ENCODE measurements at places on chromosomes 3 and 15. TPM values are rescaled to one million over a fixed set of nuclear protein-coding genes. Genes with fewer than 3 reads are reported as not detected.

DNA sequence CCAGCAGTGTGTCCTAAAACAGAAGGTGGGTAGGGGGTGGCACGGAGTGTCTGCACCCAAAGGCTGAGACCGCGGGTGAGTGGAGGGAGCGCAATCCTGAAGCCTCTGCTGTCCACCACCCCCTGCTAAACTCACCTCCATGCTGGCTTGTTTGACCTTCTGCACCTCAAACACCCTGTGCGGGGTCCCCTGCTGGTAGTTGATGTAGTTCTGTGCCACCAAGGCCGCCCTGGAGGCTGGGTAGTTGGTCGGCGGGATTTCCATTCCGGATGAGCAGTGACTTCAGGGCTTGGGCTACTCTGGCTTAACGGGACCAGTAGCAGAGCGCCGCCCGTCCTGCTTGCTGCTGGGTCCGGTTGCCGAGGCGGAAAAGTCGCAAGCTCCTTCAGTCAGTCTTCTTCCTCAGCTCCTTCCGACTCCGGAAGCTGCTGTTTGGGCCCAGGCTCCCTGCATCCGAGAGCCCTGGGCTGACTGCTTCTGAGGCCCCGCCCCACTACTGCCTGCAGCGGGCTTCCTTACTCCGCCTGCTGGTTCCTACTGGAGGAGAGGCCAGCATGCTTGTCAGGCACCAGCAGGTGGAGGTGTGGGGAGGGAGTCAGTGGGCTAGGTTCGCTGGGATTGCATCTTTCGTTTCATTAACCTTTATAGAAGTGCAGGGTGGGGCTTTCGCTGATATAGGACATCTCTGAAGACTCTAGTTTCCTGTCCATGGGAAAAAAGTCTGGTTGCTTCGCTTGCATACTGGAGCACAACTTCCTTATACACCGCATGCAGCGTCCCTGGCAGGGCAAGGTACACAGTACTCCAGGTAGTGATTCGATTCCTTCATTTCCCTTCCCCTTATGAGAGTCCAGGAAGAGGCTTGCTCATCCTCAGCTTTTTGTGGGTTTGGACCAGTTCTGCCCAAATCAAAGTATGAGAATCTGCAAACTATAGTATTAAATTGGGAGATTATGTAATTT, at the start of gene LXN:
Gene LXN, minus strand, starts transcription at position 434 of the 962 bp plus-strand sequence. Its CDS starts 170 bp downstream, at position 264.
- peak; percentile 59 for DNase-seq

Gene PPIB
- 655 TPM for polyA plus RNA-seq

DNA sequence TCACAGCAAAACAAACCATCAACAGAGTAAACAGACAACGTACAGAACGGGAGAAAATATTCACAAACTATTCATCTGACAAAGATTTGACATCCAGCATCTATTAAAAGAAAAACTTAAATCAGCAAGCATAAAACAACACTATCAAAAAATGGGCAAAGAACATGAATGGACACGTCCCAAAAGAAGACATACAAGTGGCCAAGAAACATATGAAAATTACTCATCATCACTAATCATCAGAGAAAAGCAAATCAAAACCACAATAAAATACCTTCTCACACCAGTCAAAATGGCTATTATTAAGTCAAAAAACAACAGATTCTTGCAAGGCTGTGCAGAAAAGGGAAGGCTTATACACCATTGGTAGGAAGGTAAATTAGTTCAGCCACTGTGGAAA, 13.7 kb upstream of the SERPINI2 start:
- DNase-seq, result no peak

Gene RARB
- 44.0 TPM for polyA plus RNA-seq

DNA sequence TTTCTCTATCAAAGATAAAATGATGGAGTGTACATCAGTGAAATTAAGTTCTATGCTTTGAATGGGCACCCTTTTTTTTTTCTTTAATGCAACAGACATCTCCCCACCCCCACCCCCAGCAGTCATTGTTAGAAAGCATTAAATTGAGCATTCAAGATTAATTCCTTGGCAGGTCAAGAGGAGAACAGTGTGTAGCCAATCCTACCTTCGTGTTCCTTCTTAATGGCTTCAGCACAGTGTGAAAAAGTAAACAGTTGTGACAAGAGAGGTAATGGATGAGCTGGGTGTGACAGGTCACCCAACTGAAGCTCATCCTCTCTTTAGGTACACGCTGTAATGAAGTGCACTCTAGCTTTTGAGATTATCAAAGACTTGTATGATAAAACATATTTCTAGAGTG, 198.5 kb upstream of the RARB start:
- DNase-seq, result peak; percentile 17

DNA sequence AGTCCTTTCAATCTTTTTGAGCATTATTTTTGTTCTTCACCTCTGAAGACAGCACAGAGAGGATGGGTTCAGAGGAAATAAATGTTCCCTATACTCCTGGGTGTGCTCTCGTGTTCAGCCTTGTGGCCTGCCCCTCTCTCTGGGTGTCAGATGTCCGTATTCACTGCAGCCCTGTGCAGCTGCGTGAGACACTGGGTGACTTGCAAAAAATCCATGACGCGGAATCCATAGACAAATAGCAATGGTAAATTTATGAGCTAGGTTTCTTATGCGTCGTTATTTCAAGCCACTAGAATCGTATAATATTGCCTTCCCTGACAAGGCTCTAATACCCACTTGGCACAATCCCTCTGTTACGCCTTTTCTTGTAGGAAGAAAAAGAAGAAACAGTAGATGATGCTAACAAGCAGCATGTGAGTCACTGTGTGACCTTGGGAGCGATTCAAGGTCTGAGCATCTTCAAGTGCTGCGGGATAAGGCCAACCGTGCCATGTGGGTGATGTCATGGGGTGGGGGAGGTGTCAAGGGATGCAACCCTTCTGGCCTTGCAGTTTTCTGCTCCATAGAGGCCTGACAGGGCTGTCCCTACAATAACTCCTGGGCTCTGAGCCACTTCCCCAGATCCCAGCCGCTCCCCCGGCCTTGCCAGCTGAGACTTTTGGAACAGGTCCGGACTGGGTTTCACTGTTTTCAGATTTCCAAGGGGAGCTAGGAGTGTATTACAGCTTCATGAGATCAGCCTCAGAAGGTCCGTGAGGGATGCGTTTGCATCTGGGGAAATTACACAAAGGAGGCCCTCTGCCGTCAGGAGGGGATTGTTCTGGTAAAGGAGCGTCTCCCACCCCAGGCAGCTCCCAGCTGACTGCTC, 47.6 kb upstream of the POMGNT2 start:
- DNase-seq, result no peak

Gene CRYGS
- polyA plus RNA-seq, result 3.9 TPM

Gene TMEM212
- not detected for polyA plus RNA-seq

DNA sequence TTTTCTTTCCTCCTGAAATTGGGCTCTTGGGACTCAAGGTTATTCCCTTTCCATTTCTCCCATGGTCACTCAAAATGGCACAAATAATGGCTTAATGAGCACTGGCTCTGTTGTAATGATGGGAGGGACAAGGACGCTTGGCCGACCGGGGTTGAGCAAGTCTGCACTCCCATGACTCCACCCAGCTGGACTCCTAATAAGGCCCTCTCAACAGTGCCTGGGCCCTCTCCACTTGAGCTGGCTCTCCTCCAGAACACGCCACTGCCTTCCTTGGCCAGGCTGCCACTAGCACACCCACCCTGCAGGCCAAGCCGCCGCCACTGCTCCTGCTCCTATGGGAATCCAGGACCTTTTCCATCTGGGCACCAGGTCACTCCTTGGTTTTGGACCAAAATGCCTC, 42.3 kb downstream of the ADCY5 start:
- DNase-seq, result no peak

Gene COMMD2
- 58.7 TPM for polyA plus RNA-seq

Gene GABRB3
- polyA plus RNA-seq, result 6.5 TPM

Gene ACOX2
- 45.1 TPM for polyA plus RNA-seq

DNA sequence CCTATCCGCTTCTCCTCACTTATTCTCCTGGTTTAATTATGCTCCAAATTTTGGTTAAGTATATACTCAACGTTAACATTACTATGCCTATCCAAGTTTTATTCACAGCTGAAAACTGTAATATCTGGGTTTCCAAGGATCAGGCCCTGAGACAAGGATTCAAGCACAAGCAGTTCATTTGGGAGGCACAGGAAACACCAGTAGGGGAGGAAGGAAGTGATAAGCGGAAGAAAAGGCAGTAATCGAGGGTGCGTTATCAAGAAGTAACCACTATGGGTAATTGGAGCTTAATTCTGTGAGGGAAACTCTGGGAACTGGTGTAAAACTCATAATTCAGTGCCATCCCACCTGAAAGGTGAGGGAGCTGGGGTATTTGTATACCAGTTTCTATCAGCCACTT, 120.3 kb downstream of the KCNAB1 start:
- DNase-seq, result no peak

- no peak for DNase-seq
These were observed 32.4 kb downstream of the TOMM70 start for GRCh38 chr3:100368441-100368840.

Gene SCAMP2
- polyA plus RNA-seq, result 75.2 TPM

GRCh38 chr3:34924961-34925360, 714.4 kb upstream of the ARPP21 start:
- DNase-seq, result no peak

DNA sequence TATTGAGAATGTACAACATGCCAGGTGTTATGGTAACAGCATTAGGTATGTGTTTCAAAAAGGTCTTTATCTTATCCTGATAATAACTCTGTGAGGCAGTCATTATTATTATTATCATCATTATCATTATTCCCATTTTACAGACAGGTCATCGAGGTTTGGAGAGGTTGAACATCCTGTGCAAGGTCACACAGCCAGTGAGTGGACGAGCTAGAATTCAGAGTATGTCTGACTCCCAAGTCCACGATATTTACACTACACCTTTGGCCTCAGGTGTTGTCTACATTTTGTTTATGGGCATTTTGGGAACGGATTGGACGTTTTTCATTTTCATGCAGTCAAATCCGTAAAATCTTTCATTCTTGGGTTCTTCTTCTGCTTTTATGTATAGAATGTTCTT, 24.0 kb downstream of the GLDN start:
- DNase-seq, result no peak

Gene HOMER2
- 24.6 TPM for polyA plus RNA-seq

- DNase-seq, result no peak
These were observed 201.2 kb upstream of the ARPP21 start for GRCh38 chr3:35438101-35438500.

DNA sequence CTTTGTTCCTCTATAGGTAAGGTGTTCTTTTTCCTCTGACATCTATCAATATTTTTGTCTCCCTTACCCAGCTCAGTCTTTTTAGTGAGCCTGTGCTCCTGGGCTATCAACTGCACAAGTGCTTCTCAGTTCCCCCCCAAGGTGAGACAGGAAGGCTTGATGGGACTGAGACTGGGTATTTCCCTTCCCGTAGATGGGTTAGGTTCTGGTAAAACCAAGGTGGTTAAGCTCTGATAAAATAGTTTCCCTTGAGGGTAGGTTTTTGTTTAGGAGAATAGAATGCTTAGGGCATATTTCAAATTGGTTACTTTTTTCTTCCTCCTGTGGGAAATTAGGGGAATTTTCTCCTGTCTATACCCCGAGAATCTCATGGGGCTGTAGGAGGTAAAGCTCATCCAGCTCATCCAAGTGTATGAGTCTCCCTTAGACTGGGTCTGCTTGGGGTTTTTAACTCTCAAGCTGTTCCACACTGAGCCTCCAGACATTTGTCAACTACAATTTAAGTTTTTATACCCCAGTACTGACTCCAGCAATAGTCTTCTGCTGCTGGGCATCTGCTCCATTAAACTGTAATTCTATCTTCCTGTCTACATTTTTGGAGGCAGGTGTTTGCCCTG, 44.9 kb downstream of the OXSR1 start:
- no peak for DNase-seq

DNA sequence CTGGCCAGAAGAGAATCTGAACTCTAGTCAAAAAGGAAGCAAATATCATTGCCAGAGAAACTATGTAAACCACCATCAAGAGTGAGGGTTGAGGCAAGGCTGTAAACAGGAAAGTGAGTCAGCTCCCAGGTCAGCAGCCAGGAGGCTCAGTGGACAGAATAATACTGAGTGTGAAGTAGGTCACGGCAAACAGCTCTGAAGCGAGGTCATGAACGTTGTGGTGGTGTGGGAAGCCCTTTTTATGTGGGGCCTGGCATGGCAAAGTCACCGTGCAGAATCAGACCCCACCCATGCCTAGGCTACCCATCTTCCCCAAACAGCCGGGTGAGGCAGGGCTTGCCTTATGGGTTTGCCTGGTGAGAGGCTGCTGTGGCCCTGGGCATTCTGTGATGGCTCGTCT, 43.9 kb downstream of the THBS1 start:
- no peak for DNase-seq

- DNase-seq, result no peak
These were observed 84.2 kb upstream of the SLC25A26 start for GRCh38 chr3:66136597-66136996.

- no peak for DNase-seq
These were observed 29.9 kb upstream of the ALDH1A2 start for GRCh38 chr15:58095415-58095814.

DNA sequence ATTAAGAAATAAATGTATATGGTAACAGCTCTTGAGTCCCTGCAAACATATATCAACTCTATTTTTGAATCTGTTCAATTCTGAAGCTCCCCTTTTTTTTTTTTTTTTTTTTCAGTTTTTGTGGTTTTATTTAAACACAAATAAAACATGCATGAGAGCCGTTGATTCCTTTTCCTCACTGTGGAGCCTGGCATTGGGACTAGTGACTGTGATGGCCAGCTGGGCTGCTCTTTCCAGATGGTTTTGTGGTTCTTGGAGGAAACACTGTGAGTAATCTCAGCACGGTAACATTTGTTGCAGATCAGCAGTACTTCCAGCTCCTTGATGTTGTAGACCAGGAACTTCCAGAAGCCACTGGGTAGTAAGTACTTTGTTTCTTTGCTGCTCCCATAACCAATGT, 15.9 kb downstream of the EMC7 start:
- no peak for DNase-seq

- no peak for DNase-seq
These were observed 48.4 kb upstream of the CCDC80 start for GRCh38 chr3:112689385-112689784.

GRCh38 chr3:16601537-16602005, 3.7 kb downstream of the DAZL start:
- no peak for DNase-seq

Gene C3orf62
- polyA plus RNA-seq, result 14.6 TPM

Gene WNT5A
- 42.8 TPM for polyA plus RNA-seq

DNA sequence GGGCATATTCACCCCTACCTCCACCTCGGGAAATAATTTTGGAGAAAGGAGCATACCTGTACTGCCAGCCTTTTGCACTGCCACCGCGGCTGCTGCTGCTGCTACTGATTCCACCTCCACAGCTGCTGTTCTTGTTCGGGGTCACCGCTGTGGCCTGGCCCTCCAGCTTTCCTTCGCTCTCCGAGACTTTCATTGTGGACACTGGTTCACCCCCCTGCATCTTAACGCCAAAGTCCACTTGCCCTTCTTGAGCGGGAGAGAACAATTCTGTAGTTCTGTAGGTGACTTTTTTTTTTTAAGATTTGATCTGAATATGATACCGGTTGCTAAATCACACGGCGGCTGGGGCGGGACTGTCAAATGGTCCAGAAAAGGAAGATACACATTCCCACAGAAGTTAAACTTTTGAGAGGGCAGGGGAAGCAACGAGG, 701 bp downstream of the OSBPL11 start:
- no peak for DNase-seq

Measured in left renal cortex interstitium (tissue), 4 donors.